Colonic mucosa (tissue), 4 donors: ENCODE measurements at places on chromosomes 13 and 19.

GRCh38 chr19:9791552-9792205, 23.1 kb upstream of the ZNF846 start:
- peak overlapping the region; percentile 53 for H3K4me3 ChIP-seq
- peak overlapping the region; percentile 61 for H3K27ac ChIP-seq

GRCh38 chr13:74434782-74435181, 300.6 kb upstream of the KLF12 start:
- H3K27ac ChIP-seq, result no peak overlapping the region
- no peak for DNase-seq
- H3K4me3 ChIP-seq, result no peak overlapping the region
- H3K27me3 ChIP-seq, result no peaks in the 10 kb centered on the region

GRCh38 chr19:51564791-51565190, 6.3 kb upstream of the ZNF175 start:
- H3K4me3 ChIP-seq, result no peak overlapping the region
- DNase-seq, result no peak
- no peaks in the 10 kb centered on the region for H3K4me1 ChIP-seq
- no peaks in the 10 kb centered on the region for H3K36me3 ChIP-seq

DNA sequence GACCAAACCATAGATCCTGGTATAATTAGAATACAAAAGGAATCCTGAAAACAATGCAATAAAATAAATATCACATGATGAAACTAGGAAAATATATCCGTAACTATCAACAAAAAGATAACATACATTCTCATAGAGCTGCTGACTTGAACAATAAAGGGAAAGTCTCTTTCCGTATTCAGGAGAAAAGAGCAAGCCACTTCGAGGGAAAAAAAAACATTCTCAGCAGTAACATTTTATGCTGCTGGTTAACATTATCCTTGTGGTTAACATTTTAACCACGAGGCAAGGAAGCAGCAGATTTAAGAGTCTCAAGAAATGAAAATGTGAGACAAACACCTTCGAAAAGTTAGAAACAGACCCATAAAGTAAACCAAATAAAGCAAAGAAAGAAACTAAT, 25.8 kb downstream of the NALCN start:
- no peaks in the 10 kb centered on the region for H3K4me1 ChIP-seq
- no peak overlapping the region for H3K27ac ChIP-seq
- no peaks in the 10 kb centered on the region for H3K27me3 ChIP-seq
- no peaks in the 10 kb centered on the region for H3K36me3 ChIP-seq

DNA sequence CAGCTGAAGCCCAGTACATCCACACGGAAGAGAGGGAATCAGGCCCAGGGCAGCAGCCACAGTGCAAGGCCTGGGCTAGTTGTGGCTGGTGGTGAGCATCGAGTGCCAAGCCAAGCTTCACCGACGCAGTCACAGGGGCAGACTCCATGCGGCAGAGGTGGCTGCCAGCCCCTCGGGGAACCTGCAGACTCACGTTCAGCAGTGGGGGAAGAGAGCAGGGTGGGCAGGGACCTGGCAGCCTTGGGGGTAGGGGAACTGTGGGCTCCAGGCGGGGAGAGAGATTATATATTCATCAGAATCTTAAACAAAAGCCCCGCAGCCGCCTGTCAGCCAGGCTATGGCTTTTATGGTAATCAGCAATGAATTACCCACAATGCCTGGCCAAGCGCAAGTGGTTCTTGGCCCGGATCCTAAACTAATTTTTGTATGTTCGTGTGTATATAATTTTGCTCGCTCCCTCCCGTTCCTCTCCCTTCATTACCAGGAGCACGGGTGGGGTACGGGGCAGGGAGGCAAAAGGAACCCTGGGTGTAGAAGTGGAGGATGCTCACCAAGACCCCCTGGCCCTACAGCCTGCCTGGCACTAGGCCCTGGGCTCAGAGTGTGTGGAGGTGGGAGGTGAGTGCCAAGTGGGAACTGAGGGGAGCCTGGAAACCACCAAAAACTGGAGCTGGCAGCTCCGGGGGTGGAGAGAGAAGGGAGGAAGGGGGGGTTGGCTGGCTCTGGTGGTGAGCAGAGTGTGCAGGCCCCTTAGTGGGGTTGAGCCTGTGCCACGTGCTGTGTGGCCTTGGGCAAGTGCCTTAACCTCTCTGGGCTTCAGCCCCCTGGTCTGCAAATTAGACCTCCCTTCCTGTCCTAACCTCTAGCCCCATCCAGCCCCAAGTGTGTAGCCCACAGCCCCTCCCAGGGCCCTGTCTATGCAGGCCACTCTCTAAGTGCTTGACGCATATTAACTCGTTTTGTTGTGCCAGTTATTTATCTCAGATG, 31.9 kb downstream of the PTPRS start:
- H3K4me1 ChIP-seq, result no peaks in the 10 kb centered on the region
- peak; percentile 39 for DNase-seq
- no peaks in the 10 kb centered on the region for H3K27me3 ChIP-seq
- H3K36me3 ChIP-seq, result no peaks in the 10 kb centered on the region
- peak overlapping the region; percentile 32 for H3K27ac ChIP-seq

DNA sequence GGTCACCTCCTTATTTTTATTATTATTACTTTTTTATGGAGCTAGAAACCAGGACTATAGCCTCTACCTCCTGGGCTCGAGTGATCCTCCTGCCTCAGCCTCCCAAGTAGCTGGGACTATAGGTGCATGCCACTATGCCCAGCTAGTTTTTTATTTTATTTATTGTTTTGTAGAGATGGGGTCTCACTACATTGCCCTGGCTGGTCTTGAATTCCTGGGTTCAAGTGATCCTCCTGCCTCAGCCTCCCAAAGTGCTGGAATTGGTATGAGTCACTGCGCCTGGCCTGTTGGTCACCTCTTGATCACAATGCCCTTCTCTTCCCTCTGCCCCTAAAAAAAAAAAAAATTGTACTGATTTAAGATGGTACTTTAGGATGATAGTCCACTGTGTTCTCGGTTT, 20.4 kb downstream of the MRPS12 start:
- DNase-seq, result no peak
- no peak overlapping the region for H3K27ac ChIP-seq
- H3K36me3 ChIP-seq, result no peaks in the 10 kb centered on the region
- peaks cover 6% of the 10 kb centered on the region for H3K4me1 ChIP-seq

DNA sequence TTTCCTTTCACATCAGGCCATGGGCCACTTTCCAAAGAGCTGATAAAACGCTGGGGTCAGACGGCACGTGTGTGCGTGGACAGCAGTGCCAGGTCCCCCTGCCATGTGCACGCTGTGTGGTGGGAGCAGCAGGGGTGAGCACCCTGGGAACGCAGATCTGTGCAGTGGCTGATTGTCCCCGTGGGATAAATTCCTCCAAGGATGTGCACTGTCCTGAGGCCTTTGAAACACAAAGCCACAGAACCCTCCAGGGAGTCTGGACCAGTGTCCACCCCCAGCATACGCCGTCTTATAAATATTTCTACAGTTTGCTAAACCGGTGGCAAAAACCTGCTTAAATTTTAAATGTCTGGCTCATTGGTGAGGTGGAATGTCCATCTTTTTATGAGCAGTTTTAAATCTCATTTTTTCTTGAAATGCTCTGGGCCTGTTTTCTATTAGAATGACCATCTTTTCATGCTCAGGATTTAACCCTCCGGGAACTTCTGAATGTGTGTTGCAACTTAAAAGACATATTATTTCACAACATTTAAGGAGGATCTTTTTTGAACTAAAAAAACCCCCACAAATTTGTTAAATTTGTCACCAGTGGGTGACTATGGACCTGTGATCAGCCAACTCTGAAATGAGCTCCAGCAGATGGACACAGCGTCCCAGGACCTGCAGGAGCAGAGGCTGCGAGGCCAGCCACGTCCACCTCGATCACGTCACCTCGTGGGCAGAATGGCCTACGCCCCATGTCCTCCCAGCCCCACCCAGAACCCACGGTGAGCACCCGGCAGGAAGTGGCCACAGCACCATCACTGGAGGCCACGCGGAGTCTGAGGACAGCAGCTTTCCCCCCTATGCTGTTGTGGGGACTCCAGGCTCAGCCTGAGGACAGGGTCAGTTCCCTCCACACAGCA, 68.6 kb downstream of the RASA3 start:
- H3K4me3 ChIP-seq, result peak overlapping the region; percentile 19
- DNase-seq, result no peak
- no peaks in the 10 kb centered on the region for H3K27me3 ChIP-seq
- no peaks in the 10 kb centered on the region for H3K36me3 ChIP-seq

DNA sequence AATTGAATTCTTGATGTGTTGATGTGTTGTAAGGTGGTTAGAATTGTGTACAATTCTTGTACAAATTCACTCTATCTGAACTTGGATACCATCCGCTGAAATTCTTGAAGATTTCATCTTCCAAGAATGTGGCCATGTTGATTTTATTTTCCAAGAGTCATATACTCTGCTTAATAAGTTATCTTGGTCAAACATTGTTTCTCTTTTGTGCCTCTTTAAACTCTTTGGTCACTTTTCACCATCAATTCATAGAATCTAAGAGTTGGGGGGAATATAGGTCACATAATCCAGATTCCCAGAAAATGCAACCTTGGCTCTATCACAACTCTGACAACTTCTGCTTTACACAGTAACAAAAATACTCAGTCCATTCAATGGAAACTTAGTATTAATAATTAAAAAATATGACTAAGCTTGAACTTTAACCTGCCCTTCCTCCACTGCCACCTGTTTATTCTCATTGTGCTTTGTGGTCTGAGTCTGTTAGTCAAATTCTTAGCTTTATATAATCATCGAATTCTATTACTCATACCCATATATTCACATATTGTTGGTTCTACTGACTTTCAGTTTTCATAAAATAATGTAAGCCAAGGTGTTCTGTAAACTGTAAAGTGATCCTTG, 373.2 kb downstream of the LMO7 start:
- H3K4me3 ChIP-seq, result no peak overlapping the region
- H3K36me3 ChIP-seq, result no peaks in the 10 kb centered on the region
- DNase-seq, result no peak
- no peak overlapping the region for H3K27ac ChIP-seq
- no peaks in the 10 kb centered on the region for H3K4me1 ChIP-seq

DNA sequence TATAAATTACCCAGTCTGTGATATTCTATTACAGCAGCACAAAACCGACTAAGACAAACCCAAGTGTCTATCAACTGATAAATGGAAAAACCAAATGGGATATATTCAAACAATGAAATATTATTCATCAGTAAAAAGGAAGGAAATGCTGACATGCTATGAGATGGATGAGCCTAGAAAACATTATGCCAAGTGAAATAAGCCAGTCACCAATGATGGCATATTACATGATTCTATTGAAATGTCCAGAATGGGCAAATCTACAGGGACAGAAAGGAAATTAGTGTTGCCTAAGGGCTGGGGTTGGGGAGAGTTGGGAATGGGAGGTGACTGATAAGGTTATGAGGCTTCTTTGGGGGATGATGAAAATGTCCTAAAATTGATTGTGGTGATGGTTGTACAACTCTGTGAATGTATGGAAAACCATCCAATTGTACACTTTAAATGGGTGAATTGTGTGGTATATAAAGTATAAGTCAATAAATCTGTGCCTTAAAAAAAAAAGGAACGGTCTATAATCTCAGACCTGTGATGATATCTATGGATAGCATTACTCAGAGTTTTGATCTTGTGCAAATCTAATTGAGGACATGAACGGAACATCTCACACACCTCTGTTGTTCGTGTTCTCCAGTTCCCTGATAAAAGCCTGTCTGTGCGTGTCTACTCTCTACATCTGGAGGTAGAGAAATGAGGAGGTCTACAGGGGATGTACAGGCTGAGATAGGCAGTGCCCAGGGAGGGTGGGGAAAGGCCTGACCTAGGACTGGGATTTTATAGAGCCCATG, 49.0 kb downstream of the TNFRSF19 start:
- no peak for DNase-seq
- no peak overlapping the region for H3K27ac ChIP-seq
- H3K4me1 ChIP-seq, result no peaks in the 10 kb centered on the region
- H3K36me3 ChIP-seq, result no peaks in the 10 kb centered on the region
- H3K4me3 ChIP-seq, result no peak overlapping the region
- no peaks in the 10 kb centered on the region for H3K27me3 ChIP-seq

DNA sequence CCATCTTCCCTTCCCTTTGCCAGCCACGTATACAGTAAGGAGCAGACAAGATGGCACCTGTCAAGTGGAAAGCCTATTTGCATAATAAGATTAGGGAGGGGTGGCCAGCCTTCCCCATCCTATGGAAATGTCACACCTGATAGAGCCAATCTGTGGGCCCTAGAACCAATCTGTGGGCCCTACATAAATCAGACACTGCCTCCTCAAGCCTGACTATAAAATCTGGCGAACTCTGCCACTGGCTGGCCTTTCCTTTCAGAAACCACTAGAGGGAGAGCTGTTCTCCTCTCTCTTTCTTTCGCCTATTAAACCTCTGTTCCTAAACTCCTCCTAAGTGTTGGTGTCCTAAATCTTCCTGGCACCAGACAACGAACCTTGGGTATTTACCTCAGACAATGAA, 231.5 kb upstream of the KLHL1 start:
- DNase-seq, result peak; percentile 20
- no peaks in the 10 kb centered on the region for H3K27me3 ChIP-seq
- no peaks in the 10 kb centered on the region for H3K4me1 ChIP-seq
- no peak overlapping the region for H3K27ac ChIP-seq
- H3K36me3 ChIP-seq, result no peaks in the 10 kb centered on the region
- H3K4me3 ChIP-seq, result no peak overlapping the region

GRCh38 chr13:100721885-100722512, 47.4 kb upstream of the TMTC4 start:
- no peaks in the 10 kb centered on the region for H3K36me3 ChIP-seq
- H3K27ac ChIP-seq, result no peak overlapping the region
- peak; percentile 44 for DNase-seq
- H3K4me1 ChIP-seq, result no peaks in the 10 kb centered on the region
- no peak overlapping the region for H3K4me3 ChIP-seq

DNA sequence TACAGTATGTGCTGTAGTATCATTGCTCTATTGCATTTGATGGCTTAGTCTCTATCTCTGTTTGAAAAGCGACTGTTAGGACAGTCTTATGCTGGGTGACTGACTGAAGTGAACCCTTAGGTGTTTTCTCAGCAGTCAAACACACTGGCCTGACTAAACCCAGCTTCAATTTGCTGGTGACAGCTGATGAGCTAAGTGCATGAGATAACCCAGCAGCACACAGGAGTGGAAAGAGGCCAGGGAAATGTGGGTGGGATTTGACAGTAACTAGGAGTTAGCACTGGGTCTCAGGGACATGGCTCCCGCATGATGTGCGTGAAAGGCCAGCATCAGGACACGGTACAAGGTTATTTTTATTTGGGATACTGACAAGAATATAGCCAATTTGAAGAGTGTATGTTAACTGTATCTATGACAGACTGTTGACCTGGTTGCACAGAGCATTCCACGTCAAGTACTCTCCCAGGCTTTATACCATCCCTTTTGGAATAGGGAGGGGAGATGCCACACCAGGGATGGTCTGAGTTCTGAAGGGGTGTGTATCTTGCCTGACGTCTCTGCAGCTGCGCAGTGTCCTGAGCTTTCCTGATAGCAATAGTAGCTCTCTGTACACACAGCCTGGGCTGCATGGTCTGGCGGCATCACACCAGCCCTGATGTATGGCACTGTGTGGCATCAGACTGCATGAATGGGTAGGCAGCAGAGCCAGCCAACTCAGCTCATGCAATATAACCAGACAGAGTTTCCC, 144.8 kb downstream of the FLT1 start:
- no peaks in the 10 kb centered on the region for H3K27me3 ChIP-seq
- no peaks in the 10 kb centered on the region for H3K4me1 ChIP-seq
- no peaks in the 10 kb centered on the region for H3K36me3 ChIP-seq
